ENCODE measurements at places on chromosomes 2 and 18.

- DNase-seq, result no peak
These were observed 108.4 kb downstream of the PRELID3A start for GRCh38 chr18:12516049-12516630.

DNA sequence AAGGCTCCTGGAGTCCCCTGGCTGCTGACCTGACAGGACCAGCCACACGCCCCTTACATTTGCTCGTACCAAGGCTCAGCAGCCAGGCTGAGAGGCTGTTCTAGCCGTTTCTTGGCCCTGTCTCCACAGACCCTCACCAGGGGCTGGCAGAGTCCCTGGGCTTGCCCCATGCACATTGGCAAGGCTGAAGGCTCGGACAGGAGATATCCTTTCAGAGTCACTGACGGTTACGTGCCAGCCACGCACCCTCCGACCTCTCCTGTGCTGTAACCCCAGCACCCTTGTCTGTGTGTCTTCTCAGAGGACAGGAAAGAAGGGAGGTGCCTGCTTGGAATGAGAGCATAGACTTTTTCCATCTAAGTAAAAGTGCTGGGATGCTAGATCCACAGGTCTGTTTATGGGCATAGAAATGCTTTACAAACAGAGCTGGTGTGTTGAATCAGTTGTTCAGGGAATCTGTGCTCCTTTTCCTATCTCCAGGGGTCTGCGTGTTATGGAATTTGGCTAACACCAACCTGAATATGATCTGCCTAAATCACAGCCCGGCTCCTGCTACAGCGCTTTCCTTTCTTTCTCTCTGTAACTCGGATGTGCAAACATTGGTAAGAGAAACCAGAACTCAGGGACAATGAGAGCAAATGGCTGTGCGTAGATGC, 41.0 kb downstream of the COPS8 start:
- DNase-seq, result no peak

GRCh38 chr2:224333726-224334482, 68.0 kb downstream of the FAM124B start:
- DNase-seq, result no peak

- DNase-seq, result no peak
These were observed 48.4 kb upstream of the PIK3C3 start for GRCh38 chr18:41906528-41907146.

GRCh38 chr2:59957504-59957903, 596.0 kb downstream of the BCL11A start:
- no peak for DNase-seq

DNA sequence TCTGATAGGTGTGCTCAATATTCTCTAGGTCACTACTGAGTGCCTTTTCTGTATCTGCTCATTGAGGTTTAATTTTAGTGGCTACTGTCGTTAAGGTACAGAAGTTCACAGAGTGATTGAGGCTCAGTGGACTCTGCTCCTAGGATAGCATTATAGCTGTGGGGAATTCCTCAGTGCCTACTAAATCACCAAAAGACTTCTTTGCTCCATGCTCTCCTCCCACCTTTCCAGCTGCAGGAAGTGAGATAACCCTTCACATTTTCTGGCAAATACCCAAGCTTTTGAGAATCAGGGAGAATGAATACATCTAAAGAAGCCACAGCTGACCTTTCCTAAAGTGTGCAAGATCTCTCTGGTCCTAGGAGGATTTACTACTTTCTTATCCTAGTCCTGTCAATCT, 95.2 kb upstream of the FSIP2 start:
- DNase-seq, result no peak

DNA sequence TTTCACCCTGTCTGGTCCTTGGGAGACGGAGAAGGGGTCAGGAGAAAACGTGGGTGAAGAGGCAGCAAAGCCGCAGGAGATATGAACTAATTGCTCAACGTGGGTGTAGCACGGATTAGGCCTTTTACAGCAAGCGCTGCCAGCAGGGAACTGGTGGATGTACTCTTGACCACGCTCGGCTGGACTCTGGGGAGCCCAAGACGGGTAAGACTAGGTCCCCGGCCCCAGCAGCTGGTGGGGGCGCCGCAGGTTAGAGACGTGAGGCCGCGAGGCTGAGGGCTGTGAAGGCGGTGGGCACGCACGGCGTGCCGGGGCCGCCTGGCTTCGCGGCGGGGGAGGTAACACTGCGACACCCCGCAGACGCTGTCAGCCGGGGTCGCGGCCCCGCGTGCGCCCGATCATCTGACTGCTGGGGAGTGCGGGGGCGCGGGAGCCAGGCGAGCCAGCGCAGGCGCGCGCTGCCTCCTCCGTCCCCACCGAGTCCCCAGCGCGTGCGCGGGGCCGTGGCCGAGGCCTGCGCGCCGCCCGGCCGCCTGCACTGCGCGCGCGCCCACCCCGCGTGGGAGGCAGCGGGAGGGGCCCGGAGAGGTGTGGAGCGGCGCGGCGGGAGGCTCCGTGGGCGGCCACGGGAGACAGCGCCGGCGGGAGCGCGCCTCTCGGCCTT, at the start of gene CLIP4:
Gene CLIP4 (plus strand): TSS at position 470 of the 664 bp plus-strand sequence. CDS start 5,974 bp downstream, outside the sequence.
- peak; percentile 48 for DNase-seq

DNA sequence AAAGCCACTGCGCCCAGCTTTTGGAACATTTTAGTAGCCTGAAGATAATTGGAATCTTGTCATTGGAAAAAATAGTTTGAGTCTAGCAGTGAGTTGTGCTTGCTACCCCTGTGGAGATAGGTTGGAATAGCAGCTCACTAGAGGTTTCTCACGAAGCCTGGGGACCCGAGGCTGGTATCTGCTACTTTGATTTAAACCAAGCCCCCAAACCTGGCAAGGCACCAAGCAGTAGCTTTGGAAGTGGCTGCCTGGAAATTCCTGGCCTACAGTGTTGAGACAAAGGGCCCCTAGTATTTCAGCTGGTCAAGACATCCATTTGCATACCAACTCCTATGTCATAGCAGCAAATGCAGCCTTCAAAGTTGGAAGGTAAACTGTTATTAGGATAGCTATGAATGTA, 42.1 kb downstream of the NOP58 start:
- no peak for DNase-seq

All from stimulated activated CD4-positive, alpha-beta T cell treated with anti-CD3 and anti-CD28 coated beads, TNF-alpha, amount 100 ng/mL, for 1 hour (primary cell).